Cardiac fibroblast (primary cell): ENCODE measurements at places on chromosomes 6 and 20.

DNA sequence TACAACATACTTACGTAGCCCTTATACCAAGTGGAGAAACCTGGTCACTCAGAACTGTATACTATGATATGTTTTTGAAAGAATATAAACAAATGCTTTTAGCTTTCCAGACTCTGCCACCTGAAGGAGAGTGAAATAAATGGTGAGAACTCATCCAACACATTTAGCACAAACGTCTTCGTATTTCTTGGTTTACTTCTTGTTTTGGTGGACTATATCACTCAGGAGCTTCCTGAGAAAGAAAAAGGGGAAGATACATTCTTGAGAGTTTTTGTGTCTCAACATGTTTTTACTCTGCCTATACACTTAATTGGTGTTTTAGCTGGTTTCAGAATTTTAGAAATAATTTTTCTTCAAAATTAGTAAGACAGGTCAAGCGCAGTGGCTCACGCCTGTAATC is 19.4 kb upstream of the CTAGE9 start:
- no peak for DNase-seq

GRCh38 chr6:154614641-154615040 is 104.2 kb upstream of the CNKSR3 start:
- DNase-seq, result no peak

GRCh38 chr6:89963391-89963790 is 69.1 kb downstream of the GJA10 start:
- no peak for DNase-seq

DNA sequence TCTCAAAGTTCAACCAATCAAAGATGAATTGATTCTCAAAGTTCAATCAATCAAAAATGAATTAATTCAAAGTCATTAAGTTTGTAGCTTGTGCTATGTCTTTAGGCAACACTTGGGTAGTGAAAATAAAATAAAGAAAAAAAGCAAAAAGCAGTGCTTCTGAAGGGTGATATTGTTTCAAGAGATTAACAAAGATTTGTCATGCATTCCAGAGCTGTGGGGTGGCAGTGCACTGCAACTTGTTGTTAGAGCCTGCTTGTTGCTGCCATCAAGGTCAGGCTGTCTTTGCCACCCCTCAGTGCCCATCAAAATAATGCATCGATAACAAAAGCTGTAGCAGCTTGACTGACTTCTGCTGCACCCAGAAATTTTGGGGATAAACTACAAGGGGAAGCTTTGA is 128.6 kb downstream of the RNF144B start:
- no peak for DNase-seq

DNA sequence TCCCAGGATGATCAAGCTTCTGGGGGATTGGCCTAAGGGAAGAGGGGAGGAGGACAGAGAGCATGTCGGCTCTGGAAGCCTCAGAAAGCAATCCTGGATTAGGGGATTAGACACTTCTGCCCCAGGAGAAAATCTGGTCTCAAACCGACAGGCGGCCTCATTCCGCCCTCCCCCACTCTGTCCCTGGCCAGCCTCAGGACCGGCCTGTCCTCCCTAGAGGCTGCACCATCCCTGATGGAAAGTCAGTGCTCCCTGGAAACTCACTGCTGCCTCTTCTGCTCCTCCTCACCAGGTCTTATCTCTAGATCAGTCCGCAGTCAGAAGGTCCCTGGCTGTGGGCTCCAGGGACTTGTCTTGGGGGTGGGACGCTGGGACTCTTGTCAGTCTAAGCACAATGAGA is 905 bp upstream of the SLC12A5 start:
- DNase-seq, result no peak

GRCh38 chr20:35271904-35272303 is 6.0 kb downstream of the MMP24OS start:
- peak; percentile 89 for DNase-seq

DNA sequence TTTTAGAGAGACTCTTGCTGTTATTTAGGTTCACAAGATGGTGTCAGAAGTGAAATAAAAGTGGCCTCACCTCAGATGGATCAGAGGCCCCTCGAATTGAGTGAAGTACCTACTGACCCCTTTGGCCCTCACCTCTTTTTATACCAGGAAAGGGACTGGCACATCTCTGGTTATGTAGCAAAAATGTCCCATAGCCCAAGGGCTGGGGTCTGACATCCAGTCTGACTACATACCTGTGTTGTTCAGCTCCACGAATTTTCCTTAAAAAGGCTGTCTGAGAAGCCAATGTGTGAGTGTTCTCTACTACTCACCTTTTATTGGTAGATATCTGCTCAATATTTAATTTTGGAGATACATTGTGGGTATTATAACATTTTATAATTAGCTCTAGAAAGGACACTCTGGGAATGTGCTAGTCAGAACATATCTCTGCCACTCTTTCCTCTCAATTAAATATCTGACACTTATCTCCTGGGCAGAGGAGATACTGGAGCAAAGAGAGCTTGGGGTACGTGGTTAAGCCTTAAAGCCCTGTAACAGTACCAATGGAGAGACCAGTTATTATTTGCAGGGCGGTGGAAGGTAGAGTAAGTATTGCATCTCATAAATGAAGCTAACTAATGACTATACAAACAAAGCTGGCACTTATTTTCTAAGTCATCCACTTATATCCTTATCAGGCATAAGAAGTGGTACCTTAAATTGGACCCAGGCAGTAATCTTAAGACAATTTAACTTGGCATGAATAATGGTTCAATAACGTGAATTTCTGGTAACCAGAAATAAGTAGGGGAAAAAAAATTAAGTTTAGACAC is 20.0 kb upstream of the IL22RA2 start:
- DNase-seq, result no peak

GRCh38 chr6:163416557-163417253 is 2.2 kb downstream of the QKI start:
- peak; percentile 93 for DNase-seq
